SIG-M5 (cell line): ENCODE measurements at places on chromosomes 7 and 10.

DNA sequence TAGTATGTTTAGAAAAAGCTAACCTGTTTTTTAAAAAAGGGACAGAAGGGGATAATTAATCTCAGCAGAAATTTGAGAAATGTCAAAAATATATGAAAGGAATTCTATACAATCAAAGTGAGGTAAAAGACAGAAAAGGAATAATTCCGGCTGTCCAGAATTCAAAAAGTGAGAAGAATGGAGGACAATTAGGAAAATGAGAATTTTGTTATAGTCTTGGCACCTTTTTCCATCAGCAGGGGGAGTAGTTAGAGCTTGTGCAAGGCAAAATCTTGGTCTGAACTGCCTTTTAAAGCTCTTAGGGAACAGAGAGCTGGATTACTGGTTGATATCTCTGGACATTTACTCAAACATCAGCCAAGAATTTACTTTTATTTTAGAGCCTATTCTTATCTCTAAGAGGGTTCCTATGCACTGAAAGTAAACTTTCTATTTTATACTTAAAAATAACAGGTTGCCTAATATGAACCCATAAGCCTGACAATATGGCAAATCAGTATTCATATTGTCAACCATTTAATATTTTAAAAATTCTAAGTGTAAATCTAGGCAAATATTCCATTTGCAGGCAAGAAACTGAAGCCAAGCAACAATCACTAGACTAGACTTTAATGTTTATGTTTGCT lies 185.6 kb downstream of the ANK3 start:
- DNase-seq: no peak

DNA sequence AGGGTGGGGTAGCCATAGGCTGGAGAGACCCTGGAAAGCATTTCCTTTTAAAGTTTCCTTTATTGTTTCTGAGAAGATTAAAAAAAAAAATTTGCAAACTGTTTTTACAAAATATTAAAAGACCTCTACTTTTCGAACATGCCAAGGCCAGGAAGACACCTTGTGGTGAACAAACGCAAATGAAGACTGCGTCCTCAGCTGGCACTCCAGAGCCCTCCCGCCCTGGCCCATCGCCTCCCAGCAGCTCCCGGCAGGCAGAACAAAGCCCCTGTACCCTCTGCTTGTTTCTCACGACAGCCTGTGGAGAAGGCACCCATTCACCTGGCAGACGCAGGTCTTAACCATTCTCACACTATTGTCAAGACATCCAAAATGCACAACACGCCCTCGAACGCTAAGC lies 56.4 kb downstream of the ESYT2 start:
- no peak for DNase-seq

DNA sequence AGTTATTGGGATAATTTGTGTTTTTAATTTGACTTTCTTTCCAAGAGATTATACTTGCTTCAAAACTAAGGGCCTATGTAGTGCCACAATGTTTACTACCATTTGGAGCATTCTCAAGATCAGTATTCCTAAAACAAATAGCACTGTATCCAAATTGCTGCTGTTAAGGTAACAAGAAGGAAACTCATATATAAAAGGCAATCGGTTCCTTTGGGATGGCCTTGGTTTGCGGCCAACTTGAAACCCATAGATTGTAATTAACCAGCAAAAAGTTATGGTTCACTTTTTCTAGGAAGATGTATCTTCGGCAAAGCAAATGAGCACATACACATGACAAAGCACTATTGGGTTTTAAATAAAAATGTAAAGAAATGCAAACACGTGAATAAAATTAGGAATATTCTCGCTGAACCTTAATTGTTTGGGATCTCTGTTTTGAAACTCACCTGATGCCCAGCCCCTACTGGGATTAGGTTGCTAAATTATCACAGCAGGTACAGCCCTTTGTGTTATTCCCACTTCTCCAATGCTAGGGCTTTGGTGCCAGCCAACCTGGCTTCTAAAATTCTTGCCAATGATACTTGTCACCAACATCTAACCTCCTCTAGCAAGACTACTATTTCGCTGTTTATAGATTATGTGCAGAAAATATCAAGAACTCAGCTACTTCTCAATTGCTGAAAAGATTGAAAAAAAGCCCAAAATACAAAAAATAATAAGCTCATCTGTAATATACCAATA lies 16.0 kb downstream of the CDNF start:
- no peak for DNase-seq

GRCh38 chr10:79158402-79159097 lies 89.8 kb downstream of the ZMIZ1 start:
- DNase-seq: no peak

- no peak for DNase-seq
Measured at GRCh38 chr7:92694211-92694610, 104.0 kb upstream of the FAM133B start.

DNA sequence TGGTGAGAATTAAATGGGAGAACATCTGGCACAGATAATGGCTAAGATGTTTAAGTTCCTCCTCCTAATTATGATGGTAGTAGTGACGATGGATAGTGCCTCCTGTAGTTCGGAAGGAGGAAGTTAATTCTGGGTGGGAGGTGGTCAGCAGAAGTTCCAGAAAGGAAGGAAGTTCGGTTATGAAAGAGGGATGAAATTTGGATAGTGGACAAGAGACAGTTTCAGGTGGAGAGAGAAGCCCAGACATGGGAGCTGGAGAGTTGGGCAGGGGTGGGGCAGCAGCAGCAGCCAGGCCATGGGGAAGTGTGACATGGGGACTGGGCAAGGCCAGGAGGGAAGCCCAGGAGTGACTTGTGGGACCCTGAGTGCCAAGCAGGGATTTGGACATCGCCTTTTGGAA lies 99.5 kb downstream of the CCNY start:
- DNase-seq: no peak

DNA sequence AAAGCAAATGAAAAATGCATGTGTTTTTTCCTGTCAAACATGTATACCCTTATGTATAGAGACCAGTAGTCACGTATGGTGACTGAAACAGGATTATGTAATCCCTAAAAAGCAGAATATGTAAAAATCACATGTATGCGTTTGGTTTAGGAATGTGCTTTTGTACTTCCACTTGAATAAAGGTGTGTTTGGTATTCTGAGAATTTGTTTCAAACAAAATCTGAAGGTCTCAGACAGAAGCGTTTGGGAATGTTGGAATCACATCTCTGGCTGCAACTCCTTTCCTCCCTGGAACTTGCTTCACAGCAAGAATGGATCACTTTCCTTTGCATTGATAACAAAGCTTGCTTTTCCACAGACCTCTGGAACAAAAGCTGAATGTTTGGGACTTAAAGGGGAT lies 17.8 kb downstream of the ZNF655 start:
- no peak for DNase-seq

DNA sequence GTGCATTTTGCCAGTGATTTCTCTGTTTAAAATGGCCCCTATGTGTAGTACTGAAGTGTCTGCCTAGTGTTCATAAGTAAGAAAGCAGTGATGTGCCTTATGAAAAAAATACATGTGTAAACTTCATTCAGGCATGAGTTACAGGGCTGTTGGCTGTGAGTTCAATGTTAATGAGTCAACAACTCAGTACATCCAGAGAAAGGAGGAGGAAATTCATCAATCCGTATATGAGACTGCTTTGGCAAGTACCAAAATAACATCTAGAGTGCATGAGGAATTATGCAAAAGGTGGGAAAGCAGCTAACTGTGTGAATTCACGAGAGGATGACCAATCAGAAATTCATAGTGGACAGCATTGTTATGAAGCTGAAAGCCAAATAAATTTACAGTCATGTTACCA lies 255.6 kb downstream of the ZEB1 start:
- DNase-seq: no peak

GRCh38 chr10:128180843-128181242 lies 54.6 kb upstream of the MKI67 start:
- no peak for DNase-seq

DNA sequence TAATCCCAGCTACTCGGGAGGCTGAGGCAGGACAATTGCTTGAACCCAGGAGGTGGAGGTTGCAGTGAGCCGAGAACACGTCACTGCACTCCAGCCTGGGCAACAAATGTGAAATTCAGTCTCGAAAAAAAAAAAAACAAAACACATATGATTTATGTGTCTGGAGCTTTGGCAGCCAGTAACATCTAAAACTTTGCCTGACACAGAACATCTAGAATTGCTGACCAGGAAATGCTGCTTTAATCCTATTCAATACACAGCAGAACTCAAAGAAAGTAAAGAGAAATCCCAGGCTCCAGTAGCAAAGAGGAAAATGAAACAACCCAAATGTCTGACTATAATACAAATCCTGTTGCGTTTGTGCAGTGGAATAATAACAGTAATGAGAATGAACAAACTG lies 4.5 kb upstream of the CCDC6 start:
- no peak for DNase-seq

- no peak for DNase-seq
Measured at GRCh38 chr10:66378117-66378876, 547.5 kb upstream of the LRRTM3 start.
